GM10248 (cell line): ENCODE measurements at places on chromosomes 11 and 22.

DNA sequence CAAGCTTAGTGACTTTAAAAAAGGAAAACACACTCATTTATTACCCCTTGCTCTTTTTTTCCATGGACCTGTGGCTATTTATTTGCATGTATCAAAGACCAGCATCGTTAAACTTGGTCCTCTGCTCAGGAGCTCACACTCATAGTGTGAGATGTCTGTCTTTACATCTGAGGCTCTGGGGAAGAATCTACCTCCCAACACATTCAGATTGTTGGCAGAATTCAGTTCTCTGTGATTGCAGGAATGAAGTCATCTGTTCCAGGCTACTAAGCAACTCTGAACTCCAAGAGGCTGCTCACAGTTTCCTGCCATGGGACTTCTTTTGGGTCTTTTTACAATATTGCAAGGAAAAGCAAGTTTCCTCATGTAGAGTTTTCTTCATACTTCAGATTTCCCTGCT lies 138.8 kb downstream of the LRRC4C start:
- DNase-seq = no peak

GRCh38 chr11:115616971-115617370 lies 112.8 kb upstream of the CADM1 start:
- DNase-seq = no peak

- no peak for DNase-seq
These were observed 879.4 kb upstream of the TENM4 start for GRCh38 chr11:80320226-80320625.

GRCh38 chr11:66343176-66343575 lies 1.7 kb downstream of the BRMS1 start:
- DNase-seq = no peak

DNA sequence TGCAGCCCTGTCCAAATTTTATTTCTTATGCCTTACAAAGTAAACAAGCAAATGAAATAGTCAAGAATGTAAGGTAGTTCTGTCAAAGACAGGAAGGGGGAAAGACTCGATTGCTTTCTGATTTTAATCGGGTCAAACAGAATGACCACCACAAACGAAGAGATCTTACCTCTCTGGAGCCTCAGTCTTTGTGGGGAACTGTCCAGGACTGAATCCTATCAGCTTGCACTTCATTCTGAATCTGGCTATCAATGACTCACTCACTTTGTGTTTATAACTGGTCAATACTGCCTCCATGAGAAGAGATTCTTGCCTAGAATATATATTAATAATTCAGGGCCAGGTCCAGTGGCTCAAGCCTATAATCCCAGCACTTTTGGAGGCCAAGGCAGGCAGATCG lies 17.2 kb downstream of the MSANTD2 start:
- DNase-seq = no peak

- no peak for DNase-seq
These were observed 66.1 kb downstream of the ARHGAP42 start for GRCh38 chr11:100753172-100753543.

GRCh38 chr11:92057849-92058442 lies 166.7 kb upstream of the FAT3 start:
- DNase-seq = no peak
